Fibroblast of villous mesenchyme (primary cell): ENCODE measurements at places on chromosomes 6 and 20. TPM values are rescaled to one million over a fixed set of nuclear protein-coding genes. Genes with fewer than 3 reads are reported as not detected.

DNA sequence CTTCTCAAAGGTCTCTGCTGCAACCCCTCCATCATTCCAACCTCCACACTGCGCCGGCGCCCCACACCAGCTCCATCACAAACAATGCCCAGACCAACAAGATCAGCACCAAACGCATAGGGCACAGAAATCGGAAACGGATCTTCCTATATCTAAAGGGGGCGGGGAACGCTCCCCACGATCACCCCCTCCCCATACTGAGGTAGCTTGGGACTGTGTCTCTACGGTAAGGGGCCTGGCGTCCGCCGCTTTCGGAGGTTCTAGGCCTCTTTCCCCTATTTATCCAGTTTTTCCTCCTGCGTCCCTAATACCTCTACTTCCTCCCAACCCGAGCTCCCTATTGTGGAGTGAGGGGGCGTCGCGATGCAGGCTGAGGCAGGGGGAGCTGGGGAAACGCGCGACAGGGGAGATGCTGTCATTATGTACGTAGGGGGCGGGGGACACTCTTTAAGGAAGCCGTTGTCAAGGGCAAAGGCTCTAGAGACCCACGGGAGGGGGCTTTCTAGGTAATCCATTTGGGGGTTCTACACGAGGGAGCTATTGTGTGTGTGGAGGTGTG is 909 bp downstream of the DNAAF9 start:
- DNase-seq: no peak

Gene HLA-DQA1
- total RNA-seq: not detected in 2 replicates

GRCh38 chr6:73388800-73389512 is 5.7 kb upstream of the DDX43 start:
- DNase-seq: peak; percentile 54

Gene ZMYND8
- total RNA-seq: 14.8 and 20.3 TPM in 2 replicates

DNA sequence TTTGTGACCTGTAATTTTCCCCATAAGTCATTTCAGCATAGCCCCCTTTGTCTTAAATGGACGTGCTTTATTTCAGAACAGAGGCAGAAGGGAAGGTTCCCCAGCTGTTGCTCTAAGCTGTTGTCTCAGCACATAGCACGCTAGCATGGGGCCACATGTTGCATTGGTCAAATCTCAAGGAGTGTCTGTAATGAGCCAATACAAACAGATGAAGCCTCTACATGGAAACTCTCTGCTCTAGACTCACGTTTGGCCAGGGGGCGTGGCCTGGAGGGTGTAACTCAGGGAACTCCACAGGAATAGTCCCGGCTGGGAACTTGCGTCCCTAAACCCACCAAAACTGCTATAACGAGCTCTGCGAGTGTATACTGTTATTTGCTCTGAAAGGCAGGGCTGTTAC is 35.2 kb upstream of the SLC22A2 start:
- no peak for DNase-seq
